ENCODE measurements at places on chromosomes 3 and 15.

GRCh38 chr3:146380046-146380445 lies 89.3 kb downstream of the PLSCR2 start:
- DNase-seq: no peak

DNA sequence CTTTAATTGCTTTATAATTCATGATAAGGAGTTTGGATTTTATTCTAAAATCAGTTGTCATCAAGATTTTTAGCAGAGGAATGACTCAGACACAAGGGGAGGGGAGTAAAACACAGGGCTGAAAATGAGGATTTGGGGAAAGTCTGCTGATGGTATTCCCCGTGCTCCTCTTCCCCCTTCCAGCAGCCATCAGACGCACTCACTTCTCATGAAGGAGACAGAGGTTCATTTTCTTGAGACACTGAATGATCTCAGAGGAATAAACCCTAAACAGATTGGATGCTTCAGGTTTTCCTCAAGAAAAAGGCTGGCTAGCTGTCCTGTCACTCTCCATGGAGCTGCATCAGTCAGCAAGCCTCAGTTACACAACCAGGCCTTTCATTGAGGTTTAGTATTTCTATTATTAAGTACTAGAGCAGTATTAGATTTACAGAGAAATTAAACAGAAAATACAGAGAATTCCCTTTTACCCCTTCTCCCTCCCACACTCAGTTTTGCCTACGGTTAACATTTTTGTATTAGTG lies 166.4 kb downstream of the C3orf70 start:
- DNase-seq: no peak

DNA sequence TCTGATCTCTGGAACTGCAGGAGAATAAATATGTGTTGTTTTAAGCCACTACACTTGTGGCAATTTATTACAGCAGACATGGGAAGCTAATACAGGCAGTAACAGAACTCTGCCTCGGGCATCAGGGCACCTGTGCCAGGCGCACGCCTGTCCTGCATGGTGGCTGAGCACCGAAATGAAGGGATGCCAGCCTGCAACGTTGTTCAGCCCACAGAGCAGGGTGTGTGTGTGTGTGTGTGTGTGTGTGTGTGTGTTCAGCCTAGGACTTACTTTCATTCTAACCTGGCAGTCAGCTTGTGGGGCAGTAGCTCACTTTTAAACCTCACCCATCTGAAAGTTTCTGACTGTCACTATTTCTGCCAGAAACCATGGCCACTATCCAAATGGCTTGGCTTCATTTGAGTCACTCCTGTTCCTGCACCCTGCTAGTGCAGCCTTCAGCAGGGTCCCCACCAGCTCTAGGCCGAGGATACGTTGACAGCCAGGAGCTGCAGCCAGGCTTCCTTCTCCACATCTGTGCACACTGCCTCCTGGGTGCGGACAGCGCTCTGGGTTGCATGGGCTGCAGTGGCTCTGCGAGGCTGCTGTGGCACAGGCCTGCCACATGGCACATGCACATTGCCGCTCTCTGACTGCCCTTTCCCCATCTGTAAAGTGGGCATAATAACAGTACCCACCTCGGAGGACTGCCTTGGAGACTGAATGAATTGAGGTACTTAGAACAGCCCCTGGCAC lies 4.5 kb downstream of the UROC1 start:
- no peak for DNase-seq

GRCh38 chr3:85706130-85706529 lies 747.3 kb downstream of the CADM2 start:
- DNase-seq: no peak

DNA sequence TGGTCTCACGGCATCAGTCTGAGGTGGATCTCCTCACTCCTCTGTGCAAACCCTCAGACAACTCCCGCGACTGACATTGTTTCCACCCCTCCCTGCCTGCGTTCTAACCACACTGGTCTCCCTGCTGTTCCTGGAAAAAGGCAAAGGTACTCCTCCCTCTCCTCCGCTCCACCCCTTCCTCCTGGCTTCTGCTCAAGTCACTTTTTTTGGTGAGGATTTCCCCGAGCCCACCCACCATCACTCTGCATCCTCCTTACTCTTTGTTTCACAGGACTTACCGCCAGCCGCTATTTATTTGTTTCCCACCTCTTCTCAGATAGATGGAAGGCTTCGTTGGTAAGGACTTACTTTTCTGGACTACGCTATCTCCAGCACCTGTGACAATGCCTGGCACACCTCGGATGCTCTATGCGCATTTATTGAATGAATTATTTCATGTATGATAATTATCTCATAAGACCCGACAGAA lies 25.6 kb downstream of the PRR23E start:
- no peak for DNase-seq
